Fibroblast of upper back skin (primary cell): ENCODE measurements at places on chromosomes 6 and 20.
A peak's percentile ranks its signal among the peaks of the same experiment; 100 is the strongest.

DNA sequence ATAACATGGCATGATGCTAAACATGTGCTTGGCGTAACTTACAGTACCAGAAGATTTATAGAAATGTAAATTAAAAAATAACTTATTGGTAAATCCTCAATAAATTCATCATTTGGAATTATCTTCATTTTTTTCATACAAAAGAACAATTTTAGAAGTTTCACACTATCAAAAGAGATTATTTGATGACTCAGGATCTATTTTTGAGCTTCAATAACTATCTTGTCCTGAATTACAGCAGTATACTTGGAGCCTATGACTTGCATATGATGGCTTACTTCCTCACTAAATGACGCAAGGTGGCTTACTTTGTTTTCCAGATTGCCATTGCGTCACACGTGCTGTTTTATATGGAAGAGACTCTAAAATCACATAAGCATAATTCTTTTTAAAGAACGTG is 49.2 kb downstream of the KHDRBS2 start:
- DNase-seq: no peak

DNA sequence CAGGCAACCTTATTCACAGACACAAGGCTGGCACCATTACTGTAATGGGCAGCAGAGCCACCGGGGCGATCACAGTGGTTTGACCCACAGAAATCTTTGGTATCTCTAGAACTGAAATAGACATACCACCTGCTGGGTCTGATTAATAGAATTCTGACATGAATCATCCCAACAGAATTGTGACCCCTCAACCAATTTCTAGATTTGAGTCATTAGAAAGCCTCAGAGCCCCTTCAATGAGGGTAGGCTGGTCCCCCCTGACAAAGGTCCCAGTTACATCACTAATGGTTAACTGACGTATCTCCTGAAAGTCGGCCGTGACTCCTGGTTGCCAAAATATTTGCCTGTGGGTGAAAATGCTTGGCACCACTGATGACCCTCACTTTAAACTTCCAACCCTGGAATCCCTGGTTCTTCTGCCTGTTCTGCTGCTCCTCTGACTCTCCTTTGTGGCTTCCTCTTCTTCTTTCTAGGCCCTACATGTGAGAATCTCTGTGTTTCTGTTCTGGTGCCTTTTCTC is 124.9 kb upstream of the ARID1B start:
- no peak for DNase-seq

DNA sequence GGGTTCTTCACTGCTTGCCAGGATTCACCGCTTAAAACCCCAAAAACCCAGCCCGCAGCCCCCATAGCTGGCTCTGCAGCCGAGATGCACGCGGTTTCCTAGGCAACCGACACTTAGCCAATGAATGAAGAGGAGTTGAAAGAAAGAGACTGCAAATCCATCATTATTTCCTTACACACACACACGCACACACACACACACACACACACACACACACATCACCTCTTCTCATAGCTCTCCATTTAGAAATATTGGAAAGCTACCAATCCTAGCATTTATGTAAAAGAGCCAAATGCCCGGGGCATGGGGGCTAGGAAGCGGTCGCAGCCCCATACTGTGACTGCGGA is 3.4 kb upstream of the TUBB2B start:
- DNase-seq: peak; percentile 61

DNA sequence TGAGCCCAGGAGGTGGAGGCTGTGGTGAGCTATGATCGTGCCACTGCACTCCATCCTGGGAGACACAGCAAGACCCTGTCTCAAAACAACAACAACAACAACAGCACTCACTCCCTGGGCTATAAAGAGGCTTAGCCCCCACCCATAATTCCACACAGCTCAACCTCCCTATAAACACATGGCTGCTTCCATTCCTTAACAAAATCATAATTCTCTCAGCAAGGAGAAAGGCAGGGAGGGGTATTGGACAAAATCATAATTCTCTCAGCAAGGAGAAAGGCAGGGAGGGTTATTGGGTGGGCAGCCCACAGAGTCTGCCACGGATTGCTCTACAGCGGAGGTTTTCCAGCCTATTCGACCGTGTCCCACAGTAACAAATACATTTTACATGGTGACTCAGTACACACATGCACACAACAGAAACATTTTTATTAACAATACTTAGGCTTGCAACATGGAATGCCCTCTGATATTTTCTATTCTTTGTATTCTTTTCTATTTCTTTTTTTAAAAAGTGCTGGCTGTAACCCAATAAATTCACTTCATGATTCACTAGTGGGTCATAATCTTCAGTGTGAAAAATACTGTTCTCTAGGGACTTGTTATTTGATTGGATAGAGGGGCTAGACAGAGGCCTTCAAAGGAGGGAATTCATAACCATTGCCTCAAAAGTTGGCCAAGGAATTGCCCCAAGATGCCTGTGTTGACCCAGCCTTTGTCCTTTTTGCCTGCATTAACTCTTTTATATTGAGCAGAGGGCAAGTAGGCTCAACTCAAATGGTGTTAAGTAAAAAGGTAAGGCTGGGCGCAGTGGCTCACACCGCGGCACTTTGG is 50.6 kb upstream of the ZMYND8 start:
- peak; percentile 12 for DNase-seq

- no peak for DNase-seq
These were observed 28.7 kb downstream of the FKBP1A start for GRCh38 chr20:1364106-1364505.

GRCh38 chr6:2734488-2735166 is 16.1 kb downstream of the MYLK4 start:
- DNase-seq: no peak

- no peak for DNase-seq
These were observed 37.9 kb downstream of the CDH26 start for GRCh38 chr20:59996108-59996507.

DNA sequence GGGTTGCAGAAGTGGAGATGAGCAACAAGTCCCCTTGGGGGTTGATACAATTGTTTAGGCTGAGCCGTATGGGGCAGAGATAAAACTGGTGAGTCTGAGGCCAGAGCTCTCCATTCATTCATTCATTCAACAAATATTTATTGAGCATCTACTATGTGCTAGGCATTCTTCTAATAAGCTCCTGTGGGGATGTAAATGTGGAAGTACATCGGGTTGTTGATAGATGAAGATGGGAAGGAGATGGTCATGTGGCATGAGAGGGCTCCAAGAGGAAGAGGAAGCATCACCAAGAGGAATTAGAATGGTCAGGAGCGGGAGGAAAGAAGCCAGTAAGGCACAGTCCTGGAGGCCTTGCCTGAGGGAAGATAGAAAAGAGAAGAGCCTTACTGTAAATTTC is 98.7 kb upstream of the MLN start:
- DNase-seq: no peak

DNA sequence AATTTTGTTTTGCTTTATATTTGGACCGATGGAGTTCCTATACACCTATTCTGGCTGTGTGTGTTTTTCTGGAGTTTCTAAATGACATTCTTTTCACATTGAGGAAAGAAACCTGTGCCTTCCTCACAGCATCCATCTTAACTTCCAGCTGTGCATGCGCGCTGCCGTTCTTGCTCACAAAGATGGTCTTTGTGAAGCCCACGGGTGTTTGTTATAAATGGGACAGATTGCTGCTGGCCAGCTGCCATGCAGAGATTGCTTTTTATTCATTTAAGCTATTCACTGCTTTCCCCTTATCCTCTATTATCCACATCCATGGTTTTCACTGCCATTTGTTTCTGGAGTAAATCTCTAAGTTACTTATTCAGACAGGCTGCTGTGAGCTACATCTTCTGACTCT is 54.2 kb downstream of the SYNDIG1 start:
- no peak for DNase-seq

DNA sequence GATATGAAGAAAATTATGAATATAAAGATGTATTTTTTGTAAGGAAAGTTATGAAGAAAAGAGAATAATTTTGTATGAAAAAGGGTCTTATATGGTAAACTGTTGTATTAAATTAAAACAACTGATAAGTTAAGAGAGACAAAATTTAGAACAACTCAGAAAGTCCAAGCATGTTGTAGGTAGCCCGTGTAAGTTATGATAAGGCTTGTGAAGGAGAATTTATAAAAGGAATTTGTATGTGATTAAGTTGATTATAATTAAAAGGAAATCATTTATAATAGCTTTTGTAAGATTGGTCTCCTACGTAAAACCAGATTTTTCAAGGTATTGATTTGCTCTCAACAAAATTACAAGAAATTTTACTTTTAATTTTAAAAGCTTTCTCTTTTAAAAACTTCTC is 1579.3 kb downstream of the HACE1 start:
- no peak for DNase-seq

- no peak for DNase-seq
These were observed 451.0 kb upstream of the MAN1A1 start for GRCh38 chr6:119800526-119800925.

DNA sequence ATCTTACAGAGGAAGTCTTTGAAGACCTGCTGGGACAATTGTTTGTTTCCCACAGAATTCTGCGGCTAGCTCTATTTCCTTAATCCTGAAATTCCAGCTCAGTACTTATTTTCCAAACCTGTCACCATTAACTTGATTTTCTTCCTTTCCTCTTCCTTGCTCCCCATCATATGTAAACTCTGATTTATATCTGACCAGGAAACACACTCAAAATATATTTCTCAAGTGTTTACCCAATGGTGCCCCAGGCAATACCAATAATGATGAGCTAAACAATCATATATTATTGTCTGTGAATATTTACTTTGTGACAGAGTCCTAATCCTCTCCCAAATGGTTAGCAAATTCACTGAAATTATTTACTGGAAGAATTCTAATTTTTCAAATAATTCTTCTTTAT is 597.3 kb downstream of the PKHD1 start:
- DNase-seq: no peak

- no peak for DNase-seq
These were observed 21.0 kb downstream of the EPB41L1 start for GRCh38 chr20:36175475-36175995.

DNA sequence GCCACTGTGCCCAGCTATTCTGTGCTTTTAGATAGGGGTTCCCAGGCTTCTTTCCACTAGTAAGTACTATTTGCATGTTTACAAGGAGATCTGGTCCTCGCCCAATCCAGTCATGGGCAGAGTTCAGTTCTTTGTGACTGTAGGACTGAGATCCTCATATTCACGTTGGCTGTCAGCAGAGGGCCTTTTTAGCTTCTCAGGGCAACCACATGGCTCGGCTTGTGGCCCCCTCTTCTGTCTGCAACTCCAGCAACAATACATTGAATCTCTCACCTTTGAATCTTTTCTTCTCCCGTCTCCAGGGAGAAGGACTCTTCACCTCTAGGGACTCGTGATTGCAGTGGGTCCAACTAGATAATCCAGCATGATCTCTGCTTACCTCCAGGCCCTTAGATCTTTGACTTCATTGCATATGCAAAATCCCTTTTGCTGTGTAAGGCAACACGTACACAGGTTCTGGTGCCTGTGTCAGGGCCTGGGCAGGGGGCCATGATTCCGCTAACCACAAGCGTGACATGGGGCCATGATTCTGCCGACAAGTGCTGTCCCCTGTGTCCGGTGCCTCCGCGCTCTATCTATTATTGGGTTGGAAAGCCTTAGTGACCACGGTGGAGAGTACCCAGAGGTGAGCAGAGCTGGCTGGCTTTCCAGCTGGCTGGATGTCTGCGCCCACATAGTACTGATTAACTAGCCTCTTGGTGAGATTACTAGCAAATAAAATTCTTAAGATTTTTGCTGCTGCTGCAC is 5.1 kb downstream of the CCR6 start:
- DNase-seq: no peak

- no peak for DNase-seq
These were observed 39.6 kb downstream of the JAG1 start for GRCh38 chr20:10634211-10634610.

DNA sequence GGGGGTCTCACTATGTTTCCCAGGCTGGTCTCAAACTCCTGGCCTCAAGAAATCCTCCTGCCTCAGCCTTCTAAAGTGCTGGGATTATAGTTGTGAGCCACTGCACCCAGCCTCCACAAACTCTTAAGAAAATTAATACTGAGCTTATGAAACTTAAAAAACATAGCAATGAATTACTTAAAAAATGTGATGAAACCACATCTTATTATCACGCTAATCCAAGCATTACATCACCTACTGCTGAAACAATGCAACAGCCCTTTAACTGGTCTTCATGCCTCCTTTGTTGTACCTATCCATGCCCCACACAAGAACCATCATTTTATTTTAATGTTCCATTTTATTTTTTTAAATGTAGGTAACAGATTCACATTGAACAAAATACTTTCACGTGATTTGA is 24.9 kb downstream of the SESN1 start:
- no peak for DNase-seq

GRCh38 chr6:86937219-86938079 is at the start of gene HTR1E:
HTR1E (plus strand) TSS chr6:86937528; CDS start chr6:87015335, 77,807 bp downstream.
- no peak for DNase-seq

- peak; percentile 23 for DNase-seq
These were observed 134.6 kb downstream of the SOBP start for GRCh38 chr6:107624541-107624940.

DNA sequence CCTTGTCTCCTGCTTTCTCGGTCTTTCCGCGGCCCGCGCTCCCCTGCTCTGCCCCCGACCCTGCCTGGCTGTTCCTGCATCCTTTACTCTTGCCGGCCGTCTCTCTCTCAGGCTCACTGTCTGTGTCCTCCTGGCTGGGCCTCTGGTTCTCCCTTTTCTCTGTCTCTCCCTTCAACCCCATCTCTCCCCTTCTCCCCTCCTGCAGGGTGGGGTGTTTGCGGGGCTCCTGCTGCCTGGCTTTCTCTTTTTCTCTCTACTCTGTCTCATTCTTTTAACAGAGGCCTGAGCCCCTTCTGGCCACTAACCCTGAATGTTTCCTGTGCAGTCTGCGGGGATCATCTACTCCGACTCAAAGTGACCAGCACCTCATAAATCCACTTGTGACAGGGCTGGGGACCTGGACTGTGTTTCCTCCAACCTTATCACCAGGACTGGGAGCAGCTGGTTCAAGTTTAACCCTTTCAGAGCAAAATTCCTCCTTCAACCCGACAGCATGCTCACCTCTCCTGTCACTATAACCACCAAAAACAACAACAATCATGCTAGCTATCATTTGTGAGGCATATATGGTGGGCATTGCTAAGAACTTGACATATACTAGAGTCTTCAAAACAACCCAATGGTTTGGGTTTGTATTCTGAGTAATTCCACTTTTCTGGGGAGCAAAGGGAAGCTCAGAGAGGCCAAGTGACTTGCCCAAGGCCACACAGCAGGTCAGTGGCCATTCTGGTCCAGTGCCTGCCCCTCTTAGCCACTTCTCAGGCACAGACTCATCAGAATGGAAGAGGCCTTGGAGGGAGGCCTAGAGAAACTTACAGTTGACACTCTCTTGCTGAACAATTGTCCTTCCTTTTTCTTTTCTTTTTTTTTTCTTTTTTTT is 811 bp upstream of the RSPO4 start:
- DNase-seq: no peak
